Stimulated activated CD8-positive, alpha-beta memory T cell treated with anti-CD3 and anti-CD28 coated beads, Interleukin-15, amount 100 ng/mL, for 4 hours (primary cell): ENCODE measurements at places on chromosomes 4 and X.

DNA sequence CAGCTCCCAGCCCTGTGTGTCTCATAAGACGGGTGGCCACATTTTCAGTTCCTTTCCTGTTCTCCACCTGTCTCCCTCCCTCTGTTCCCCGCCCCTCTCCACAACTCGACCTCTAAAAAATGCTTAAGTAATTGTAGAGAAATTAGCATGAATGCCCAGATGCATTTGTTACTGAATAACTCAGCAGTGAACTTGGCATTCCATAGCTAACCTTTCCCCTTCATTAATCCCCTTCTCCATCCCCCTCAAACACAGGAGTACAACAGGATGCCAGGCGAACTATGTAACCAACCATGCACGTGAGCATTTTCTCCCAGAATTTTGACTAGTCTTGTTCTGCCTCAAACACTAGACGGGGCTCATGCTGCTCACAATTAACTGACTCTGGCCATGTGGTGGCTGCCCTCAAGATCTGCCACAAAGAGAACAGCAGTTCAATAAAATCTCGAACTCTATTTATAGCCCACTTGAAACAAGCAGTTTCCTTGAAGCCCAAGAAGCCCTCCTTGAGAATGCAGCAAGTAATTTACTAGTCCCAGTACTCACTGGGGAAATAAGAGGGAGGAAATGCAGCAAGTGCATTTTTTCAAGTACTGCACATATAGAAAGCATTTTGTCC lies 351.2 kb downstream of the ARHGAP24 start:
- no peak for DNase-seq

DNA sequence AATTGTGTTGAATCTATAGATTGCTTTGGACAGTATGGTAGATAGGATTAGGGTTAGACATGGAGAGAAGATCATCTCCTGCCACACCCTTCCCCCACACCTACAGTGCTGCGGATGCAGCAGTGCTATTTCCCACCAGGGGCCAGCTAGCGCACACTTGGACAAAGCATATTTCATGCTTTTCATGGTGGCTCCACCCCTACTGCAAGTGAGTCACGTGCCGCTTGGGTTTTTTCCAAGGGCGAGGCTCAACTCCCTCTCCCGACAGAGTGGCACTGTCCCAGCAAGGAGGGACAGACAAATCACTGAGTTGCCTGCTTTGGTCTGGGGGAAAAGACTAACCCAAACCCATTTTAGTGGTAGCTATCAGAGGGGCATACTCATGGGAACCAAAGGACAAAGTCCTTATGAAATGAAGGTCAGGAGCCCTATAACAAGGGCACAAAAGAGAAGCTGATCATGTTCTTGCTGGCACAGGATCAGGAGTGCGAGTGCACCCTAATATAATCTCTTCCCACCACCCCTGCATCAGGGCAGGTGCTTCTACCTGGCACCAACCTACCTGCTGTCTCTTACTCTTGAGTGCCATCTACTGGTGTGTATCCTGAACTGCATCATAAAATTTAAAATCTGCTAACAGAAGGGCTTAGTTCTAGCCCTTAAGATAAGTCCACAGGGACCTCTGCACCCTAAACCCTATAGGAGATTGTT lies 55.1 kb upstream of the PGAM4 start:
- no peak for DNase-seq

DNA sequence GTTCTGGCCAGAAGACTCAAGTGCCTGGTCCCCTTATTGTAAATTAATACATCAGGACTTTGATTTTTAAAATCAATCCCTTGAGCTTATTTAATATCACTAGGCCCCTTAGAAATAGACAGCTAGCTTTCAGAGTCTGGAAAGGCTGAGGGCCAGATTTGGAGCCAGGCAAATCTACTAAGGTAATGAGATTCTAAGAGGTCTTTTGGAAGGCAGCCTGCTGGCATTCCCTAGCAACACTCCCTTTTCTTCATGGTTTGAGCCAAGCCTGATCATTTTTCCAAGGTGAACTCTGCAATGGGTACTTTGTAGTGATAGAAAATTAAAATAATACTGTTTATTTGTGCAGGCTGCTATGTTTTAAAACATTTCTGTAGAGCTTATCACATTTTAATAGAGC lies 378.5 kb downstream of the FAT4 start:
- no peak for DNase-seq

DNA sequence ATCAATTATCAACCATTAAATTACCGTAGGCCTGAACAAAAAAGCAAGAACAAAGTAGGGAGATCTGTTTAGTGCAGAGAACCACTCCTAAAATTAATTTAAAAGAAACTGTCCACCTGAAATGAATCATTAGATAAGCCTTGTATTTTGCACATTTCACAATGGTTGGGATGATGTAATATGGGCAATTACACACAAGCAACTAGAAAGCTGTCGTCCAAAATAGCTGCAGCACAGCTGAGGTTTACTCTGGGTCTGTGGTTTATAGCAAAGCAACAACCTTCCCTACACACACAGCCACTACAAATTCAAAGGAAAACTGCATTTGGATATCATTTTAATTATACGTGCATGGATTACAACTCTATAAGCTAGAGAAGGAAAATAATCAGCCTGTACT lies 28.5 kb downstream of the PCDH19 start:
- no peak for DNase-seq

GRCh38 chr4:3387943-3388361 lies 53.8 kb upstream of the HGFAC start:
- DNase-seq, result no peak

DNA sequence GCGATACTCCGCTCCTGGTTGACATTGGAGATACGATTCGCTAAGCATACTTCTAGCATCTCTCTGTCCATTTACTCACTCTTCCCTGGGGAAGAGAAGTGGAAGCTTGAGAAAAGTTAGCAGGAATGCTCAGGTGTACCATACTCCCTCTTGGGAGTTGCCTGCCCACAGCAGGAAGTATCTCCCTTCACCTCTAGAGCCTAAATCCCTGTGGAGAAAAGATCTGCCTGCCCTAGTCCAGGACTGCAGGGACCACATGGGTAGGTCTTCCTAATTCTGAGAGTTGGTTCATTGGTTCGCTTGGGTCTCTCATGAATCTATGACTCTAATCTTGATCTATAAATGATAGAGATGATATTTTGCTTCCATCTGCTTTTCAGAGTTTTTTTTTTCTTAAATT lies 26.3 kb upstream of the MAPK10 start:
- no peak for DNase-seq

- DNase-seq, result peak; percentile 36
Observed at GRCh38 chrX:39491548-39492297, 606.0 kb downstream of the BCOR start.

GRCh38 chrX:141176586-141177451 lies at the start of gene LDOC1:
LDOC1 (minus strand) TSS chrX:141177129; CDS start chrX:141177021, 108 bp downstream.
- peak; percentile 47 for DNase-seq

- no peak for DNase-seq
Observed at GRCh38 chrX:44308869-44309268, 34.6 kb downstream of the EFHC2 start.

DNA sequence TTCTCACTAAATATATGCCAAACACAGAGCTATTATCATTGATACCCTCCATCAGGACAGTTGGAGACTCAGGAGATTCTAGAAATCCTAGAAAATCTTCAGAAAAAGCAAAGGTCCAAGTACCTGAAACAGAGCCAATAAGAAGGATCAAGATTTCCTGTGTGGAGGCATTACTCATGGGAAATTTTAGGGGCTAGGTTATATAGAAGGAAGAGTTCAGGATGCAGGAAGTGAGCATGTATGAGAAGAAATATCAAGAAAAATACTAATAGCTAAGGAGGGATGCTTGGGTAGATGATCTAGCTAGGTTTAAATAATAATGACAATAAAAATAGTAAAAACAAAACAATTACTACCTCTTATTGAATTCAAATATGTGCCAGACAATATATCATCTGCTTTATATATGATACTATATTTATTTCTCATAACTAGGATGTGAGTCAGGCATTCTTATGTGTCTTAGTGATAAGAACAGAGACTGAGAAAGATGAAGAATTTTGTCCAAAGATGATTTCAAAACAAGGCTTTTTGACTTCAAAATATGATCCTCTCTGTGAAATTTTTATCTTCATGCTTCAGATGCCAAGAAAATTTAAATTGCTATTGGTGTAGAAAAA lies 66.4 kb upstream of the HHIP start:
- no peak for DNase-seq

GRCh38 chr4:119638359-119638758 lies 9.8 kb upstream of the PDE5A start:
- DNase-seq, result no peak

DNA sequence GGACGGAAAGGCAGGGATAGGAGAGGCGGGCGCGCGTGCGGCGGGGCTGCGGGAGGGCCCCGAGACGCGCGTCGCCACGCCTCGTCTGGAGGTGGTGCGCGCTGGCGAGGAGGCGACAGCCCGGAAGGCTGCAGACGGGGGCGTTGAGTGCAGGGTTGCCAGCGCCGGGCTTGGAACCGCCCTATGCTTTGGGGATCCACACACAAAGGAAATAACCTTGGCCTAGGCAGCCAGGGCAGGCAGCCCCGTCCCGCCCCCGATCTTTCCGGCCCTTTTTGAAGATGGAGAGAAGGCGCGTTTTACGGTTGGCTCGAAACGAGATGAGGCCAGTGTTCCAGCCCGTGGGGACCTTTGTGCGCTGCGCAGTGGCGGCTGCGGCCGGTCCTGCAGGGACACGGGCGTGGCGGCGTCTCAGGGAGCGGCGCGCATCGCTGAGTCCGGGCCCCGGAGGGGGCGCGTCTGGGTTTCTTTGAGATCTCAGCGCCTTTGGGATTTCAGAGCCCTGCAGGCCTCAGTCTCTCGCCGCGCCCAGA lies 50.8 kb upstream of the TRIM2 start:
- DNase-seq, result peak; percentile 34
